ENCODE measurements at places on chromosomes 5 and 9. TPM values are rescaled to one million over a fixed set of nuclear protein-coding genes. Genes with fewer than 3 reads are reported as not detected.
A peak's percentile ranks its signal among the peaks of the same experiment; 100 is the strongest.

DNA sequence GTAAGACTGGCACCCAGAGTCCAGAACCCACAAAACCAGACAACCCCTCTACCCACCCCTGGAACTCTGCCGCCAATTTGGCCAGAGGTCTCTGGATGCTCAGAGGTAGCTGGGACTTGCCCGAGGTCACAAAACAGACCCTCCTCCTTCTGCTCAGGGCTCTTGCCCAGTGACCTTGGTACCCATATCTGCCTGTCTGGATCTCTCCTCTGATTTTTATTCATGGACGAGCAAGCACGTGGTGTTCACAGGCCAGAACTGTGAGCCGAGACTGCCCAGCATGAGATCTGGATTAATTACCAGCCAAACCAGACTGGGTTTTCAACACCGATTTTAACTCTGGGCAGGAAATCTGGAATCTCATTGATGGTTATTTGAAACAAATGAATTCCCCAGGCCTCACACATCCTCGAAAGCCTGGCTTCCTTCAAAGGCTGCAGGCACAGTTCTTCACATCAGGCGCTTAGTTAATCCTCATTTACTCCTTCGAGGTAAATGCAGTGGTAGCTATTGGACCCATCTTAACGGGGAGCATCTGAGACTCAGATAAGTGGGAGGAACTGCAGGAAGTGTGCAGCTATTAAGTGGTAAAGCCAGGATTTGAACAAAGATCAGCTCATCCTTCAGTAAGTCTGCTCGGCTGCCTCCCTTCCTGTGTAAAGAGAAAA is 21.4 kb downstream of the COL27A1 start:
- peak; percentile 9 for DNase-seq

- DNase-seq = no peak
These were observed 155.1 kb downstream of the EFNA5 start for GRCh38 chr5:107515521-107516080.

GRCh38 chr5:160799184-160799583 is 52.8 kb downstream of the ATP10B start:
- no peak for DNase-seq

GRCh38 chr9:131773911-131774379 is 34.1 kb upstream of the RAPGEF1 start:
- no peak for DNase-seq

GRCh38 chr9:13962006-13962405 is 351.9 kb downstream of the NFIB start:
- DNase-seq = no peak

Gene PCDHGB2
- total RNA-seq = 5.2 TPM
